CD4-positive, alpha-beta T cell treated with Interleukin-12 subunit alpha and Interleukin-12 subunit beta, for 1 hour (primary cell): ENCODE measurements at places on chromosomes 13 and 19.

DNA sequence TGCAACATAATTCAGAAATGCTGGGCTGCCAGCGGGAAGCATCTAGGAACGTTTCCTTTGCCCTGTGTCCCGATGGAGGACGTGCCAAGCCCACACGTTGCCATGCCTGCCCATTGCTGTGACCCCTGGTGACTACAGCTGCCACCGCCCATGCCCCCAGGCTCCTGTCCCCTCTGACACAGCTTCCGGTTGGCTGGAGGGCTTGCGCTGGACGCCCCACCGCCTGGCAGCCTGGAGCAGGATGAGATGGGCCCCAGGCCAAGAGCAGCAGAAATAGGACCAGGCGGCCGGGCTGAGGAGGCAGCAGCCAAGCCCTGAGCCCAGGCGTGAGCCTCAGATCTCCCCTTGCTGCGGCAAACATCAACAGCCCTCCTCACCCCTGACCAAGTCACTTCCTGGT is 125.9 kb downstream of the COL4A2 start:
- no peak for DNase-seq

GRCh38 chr13:107067381-107067780 is 499.4 kb upstream of the ARGLU1 start:
- DNase-seq, result no peak

- no peak for DNase-seq
These were observed 1.9 kb downstream of the TBC1D17 start for GRCh38 chr19:49879243-49879963.

DNA sequence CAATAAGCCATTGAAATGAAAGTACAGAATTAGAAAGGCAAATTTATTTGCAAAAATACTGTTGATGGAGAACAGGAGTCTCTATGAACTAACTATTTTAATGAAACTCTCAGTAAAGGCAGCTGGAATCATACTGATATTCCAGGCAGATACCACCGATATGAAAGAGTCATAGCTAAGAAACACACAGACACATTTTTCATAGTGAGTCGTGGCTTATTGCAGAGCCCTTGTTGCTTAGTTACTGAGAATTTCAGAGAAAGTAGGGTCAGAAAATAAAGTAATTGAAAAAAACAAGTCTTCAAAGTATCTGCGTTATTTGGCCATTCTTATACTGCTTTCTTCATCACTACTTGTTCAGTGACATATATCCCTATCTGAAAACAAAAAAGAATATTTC is 1890.9 kb downstream of the PCDH9 start:
- no peak for DNase-seq

DNA sequence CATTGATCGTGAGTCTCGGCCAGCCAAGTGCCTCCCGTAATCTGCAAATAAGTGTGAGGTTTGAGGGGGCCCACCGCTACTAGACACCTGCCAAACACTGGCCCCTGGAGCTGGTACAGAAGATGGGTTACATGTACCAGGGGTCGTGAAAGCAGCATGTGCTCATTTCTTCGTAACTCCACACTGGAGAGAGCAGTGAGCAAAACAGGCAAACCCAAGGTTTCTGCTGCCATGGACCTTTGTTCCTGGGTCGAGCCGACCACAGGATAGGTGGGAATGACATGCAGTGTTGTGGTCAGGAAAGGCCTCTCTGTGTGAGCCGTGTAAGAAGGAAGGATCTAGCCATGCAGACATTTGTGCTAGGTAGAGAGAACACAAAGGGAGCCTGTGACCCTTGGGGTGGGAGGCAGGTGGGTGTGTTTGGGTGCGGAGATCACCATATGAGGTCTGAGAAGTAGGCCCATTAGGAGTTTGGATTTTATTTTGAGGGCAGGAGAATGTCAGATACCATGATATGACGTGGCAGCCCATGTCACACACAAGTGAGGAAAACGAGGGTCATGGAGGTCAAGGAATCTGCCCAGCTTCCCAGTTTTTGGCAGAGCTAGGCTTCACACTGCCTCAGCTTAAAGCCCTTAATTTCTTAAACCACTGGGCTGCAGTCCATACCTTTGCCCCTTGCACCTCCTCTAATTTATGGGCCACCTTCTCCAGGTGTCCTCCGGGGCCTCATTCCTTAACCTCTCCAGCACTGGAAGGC is 919 bp downstream of the GTF3A start:
- DNase-seq, result peak; percentile 13

DNA sequence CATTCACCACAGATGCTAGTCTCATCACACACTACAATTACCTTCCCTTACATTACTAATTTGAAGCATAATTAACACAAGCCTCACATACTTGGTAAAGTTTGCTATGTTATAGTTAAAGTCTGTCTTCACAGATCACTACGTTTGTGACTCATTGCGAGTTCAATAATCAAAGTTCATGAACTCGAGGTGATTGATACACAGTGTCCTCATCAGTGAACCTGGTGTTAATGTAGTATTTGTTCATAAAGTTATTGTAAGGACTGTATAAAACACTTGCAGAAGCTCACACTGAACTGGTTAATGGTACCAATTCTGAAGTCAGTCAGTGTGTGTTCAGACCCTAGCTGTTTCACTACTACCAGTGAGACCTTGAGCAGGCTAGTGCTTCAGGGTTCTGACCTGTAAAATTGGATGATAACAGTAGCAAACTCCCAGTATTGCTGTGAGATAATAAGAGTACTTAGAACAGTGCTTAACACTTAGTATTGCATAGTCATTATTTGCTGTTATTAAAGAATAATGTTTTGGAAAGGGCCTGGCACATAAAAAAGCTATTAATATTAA is 313.3 kb downstream of the LIG4 start:
- DNase-seq, result no peak

GRCh38 chr19:5334366-5334739 is 6.3 kb downstream of the PTPRS start:
- DNase-seq, result no peak

DNA sequence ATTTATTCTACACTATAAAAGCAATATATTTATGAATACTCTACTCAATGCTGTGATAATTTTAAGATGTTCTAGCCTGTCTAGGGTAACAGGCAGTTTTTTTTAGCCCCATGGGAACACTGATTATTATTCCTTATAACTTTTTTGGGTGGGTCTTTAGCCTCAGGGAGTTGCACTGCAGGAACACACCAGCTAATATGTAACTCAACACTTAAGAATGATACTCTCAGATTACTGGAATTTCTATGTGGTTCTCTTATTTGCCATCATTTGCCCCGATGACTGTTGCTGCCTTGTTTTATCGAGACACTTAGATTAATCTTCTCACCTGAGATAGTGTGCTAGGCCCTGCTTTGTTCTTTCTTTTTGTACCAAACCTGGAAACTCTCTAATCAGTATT is 396.9 kb upstream of the SLITRK1 start:
- no peak for DNase-seq

- peak; percentile 71 for DNase-seq
These were observed at the start of gene BRSK1 for GRCh38 chr19:55283548-55284377. BRSK1 (plus strand) TSS chr19:55283997; CDS start chr19:55284443, 446 bp downstream.

GRCh38 chr13:50589651-50590054 is 253.8 kb downstream of the DLEU7 start:
- no peak for DNase-seq

DNA sequence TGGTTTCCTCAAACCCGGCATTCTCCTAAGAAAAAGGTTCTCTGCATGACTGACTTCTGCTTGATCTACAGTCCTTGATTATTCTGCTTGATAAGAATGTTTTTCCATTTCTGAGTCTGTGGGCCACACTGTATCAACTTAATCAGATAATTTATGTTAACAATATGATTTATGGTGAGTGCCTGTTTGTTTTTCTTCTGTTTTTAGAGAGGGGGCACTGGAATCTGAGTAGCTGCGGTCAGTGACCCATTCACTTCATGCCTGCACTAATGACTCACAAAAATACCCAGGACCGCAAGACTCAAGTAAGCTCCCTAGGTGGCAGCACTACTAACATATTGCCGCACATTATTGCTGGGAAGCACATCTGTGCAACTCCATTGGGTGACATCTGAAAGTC is 542.3 kb upstream of the ATXN8OS start:
- DNase-seq, result no peak

DNA sequence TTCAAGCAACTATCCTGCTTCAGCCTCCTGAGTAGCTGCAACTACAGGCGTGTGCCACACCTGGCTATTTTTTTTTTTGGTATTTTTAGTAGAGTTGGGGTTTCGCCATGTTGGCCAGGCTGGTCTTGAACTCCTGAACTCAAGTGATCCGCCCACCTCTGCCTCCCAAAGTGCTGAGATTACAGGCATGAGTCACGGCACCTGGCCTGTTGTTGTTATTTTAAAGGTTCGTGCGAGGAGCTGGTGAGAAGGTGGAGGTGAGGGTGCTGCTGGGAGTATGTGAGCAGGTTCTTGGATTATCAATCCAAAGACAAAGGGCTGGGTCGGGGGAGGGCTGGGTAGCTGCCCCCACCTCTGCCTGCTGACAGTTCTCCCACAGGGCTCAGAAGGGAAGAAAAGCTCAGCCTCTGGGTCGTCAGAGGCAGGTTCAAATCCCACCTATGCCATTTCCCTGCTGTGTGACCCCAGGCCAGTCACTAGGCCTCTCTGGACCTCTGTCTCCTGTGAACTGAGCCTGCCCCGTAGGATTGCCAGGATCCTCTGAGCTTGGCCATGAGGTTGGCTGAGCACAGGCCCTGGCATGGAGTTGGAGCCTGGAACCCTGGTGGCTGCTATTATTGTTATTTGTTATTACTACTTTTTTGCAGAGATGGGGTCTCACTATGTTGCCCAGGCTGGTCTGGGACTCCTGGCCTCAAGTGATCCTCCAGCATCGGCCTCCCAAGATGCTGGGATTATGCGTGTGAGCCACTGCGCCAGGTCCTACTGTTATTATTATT is 1.5 kb downstream of the CKM start:
- DNase-seq, result no peak

DNA sequence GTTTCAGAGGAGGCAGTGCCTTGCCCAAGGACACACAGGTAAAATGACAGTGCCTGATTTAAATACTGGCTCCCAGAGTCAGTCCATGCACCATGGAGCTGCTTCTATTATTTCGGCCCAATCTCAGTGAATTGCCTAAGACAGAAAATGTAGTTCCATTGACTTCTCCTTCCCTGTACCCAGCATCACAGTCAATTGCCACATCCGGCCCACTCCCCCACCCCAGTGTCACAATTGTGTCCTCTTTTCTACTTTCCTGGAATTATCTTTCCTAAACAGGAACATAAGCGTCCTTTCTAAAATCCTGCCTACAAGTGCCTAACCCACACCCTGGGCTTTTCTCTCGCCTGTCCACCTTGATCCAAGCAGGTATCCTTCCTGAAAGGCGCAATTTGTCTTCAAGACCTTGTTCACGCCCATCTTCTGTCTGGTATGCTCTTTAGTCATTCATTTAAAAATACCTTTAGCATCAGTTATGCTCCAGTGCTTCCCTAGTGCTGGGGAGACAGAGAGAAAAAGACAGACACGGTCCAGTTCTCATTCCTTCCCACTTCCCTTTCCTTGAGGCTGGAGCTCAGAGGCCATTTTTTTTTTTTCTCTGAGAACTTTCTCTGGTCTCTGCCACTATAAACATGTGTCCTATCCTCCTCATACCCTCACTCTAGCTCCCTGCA is 411.4 kb downstream of the LIG4 start:
- no peak for DNase-seq

DNA sequence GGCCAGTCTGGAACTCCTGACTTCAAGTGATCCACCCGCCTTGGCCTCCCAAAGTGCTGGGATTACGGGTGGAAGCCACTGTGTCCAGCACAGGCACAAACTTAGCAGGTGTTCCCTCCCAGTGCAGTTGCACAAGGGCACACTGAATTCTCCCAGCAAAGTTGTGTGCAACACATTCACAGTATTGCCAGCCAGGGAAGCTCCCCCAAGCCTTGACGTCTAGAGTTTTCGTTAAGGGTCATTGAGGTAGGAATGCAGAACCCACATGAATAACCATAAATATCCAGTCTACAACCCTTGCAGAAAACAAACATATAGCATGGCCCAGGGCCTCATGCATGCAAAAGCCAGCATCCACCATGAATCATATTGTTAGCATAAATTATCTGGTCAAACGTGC is 3.3 kb upstream of the AURKC start:
- DNase-seq, result no peak

DNA sequence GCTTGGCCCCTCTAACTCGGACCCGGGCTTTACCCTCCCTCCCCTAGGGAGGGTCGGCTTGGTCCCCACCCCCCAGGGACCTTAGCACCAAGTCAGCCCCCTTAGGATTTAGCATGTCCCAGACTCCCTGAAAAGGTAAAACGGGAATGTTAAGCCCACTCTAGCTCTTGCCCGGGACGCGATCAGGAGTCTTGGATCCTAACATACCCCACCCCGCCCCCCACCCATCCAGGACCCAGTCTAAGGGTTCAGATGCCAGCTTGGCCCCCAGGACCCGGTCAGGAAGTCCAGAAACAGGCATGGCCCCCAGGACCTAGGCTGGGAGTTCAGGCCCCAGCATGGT is 437 bp downstream of the EPOR start:
- DNase-seq, result no peak

DNA sequence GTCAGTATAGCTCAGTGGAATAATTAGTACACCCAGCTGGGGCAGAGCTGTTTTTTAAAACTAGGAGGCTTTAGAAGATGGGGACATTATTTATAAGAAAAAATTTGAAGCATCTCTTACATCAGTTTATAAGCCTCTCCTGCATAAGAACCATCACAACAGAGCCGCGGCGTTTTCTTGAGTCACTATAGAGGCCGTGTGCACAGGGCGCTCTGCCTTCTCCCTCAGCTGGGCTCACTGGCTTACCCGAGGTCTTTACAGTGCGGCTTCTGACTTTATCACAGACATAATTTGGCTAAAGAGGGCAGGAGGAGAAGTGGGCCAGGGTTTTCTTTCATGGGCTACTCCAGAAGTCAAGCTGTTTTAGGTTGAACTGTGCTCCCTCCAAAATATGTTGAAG is 135.5 kb upstream of the RNF113B start:
- no peak for DNase-seq

DNA sequence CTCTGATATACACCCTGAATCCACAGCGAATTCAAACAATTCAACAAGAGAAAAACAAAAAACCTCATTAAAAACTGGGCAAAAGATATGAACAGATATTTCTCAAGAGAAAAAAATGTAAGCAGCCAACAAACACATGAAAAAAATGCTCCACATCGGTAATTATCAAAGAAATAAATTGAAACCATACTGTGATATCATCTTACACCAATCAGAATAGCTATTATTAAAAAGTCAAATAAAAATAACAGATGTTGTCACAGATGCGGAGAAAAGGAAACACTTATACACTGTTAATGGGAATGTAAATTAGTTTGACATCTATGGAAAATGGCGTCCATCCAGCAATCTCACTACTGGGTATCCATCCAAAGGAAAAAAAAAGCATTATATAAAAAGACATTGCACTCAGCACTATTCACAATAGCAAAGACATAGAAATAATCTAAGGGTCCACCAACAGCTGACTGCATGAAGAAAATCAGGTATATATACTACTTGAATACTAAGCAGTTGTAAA is 1495.0 kb upstream of the PCDH20 start:
- DNase-seq, result no peak

DNA sequence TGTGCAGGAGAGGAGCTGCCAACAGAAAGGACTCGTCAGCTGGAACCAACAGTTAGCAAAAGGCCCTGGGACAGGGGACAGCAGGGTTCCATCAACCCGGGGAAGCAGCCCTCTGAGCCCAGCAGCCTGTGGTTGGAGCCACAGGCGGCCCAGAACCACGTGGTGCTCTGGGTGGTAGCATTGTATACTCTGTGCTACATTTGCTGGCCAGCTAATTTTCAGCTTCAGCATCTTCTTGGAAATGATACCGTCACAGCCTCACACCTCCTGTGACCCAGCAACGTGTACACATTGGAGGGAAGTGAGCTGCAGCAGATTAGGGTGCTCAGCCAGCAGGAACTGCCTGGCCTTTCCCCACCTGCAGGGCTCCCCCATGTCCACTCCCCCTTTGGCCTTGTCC is 13.1 kb upstream of the MTIF3 start:
- no peak for DNase-seq
